NCI-H1436 treated with DMSO at 0.1 percent for 48 hours (cell line): ENCODE measurements at places on chromosomes 7 and 10.

- no peak for DNase-seq
Observed at GRCh38 chr7:37367010-37367409, 81.7 kb downstream of the ELMO1 start.

GRCh38 chr10:70302292-70302691 is 18.5 kb upstream of the NPFFR1 start:
- DNase-seq: no peak

DNA sequence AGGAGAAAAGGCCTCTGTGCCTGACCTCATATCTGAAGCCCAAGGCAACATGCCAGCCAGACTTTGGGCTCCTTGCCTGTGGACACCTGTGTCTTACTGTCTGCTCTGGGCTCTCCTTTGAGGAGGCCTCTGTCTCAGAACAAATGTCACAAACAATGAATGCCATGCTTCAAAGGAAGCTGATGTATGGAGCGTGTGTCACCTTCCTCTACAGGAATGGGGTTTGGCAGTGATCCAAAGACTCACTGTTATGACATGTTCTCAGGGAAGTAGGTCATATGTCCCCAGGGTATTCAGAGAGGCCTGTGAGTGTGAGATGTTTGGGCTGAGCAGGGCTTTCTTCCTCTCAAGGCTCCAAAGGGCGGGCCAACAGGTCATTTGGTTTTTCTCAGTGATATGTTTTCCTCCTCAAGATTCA is 38.4 kb downstream of the PTPRE start:
- DNase-seq: no peak

GRCh38 chr7:156640257-156640948 is at the start of gene RNF32:
Gene RNF32 (plus strand): TSS chr7:156640774. CDS start chr7:156643878, 3,104 bp downstream.
- peak; percentile 17 for DNase-seq

DNA sequence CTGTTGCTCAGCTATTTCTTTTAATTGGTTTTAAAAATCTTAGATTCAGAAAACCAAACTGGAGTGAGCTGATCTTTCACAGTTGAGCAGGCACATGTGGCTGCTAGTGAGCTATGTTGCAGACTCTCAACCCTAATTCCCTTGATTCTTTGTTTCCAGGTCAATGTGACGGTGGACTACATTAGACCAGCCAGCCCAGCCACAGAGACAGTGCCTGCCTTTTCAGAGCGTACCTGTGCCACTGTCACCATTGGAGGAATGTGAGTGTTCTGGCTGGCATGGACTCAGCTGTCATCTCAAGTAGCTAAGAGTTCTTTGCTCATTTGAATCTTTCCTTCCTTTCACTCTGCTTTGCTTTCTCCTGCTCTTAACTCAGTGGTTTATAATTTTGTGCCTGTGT is 187.1 kb downstream of the LRRC4 start:
- DNase-seq: no peak
